Activated naive CD8-positive, alpha-beta T cell treated with anti-CD3 and anti-CD28 coated beads for 36 hours (primary cell): ENCODE measurements at places on chromosomes 5 and 9.

GRCh38 chr5:163880302-163880701, 374.9 kb downstream of the MAT2B start:
- no peak for DNase-seq

GRCh38 chr9:123741214-123741613, 188.7 kb downstream of the DENND1A start:
- no peak for DNase-seq

DNA sequence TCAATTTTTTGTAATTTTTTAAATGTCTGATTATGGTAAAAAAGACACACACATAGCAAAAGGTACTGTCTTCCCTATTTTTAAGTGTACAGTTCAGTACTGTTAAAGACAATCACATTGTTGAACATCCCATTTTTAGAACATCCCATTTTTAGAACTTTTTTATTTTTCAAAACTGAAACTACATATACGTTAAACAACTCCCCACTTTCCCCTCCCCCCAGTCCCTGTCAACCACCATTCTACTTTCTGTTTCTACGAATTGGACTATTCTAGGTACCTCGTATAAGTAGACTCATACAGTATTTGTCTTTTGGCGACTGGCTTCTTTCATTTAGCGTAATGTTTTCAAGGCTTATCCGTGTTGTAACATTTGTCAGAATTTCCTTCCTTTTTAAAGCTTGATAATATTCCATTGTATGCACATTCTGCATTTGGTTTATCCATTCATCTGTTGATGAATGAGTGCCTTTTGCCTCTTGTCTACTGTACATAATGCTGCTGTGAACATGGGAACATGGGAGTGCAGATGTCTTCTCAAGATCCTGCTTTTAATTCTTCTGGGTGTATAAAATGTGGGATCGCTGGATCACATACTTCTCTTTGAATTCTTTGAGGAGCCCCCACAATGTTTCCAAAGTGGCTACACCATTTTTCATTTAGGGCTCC, 154.0 kb downstream of the PIK3R1 start:
- DNase-seq: peak; percentile 46

DNA sequence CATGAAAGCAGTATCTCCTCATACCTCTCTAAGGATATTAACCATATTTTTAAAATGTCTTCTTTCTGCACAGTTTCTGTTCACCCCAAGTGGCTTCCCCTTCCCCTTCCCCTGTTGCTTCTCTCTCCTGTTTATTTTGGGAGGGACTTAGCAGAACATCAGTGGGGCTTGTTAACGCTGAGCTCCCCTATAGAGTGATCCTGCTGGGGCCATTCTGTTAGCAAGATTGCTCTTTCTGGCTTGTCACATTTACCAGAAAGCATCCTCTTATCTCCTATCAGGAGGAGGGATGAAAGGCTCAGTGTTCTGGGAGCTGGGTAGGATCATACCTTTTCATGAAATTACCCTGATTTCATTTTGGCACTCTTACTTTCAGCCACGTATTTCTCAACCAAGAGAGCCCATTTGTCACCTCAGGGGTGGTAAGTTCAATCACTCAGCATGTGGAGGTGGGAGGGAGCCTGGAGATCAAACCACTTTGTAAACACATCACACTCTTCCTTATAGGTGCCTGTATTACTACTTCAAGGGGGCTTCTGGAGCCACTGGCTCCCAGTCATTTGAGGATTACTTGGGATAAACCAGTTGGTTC, 16.7 kb downstream of the NXNL2 start:
- DNase-seq: no peak

GRCh38 chr9:11107196-11107595, 494.4 kb upstream of the PTPRD start:
- DNase-seq: no peak

DNA sequence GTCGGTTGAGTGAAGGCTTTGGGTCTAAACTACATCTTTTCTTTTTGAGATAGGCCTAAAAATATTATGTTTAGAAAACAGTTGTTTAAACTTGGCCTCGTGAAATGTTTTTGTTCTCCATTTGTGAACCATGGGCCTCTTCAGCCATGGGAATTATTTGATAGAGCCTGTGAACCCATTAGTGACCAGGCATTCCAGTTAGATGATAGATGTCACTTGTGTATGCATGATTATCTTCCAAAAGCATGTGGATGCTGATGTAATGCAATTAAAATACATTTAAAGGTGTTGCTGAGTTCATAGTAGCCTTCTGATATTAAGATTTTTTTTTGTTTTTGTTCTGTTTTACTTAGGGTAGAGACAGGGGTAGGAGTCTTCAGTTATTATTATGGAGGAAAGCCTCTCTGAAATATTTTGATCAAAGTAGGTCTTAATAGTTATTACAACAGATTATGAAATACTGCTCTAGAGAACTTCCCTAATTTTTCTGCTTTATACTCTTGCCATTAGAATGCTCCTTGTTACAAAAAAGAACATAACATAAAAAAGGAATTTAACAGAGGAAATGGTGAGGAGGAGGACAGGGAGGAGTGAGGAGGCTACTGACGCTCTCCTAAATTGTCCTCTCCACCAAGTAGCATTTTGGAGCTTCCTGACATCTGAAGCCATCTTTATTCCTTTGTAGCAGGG, 32.9 kb downstream of the CPEB4 start:
- DNase-seq: no peak

DNA sequence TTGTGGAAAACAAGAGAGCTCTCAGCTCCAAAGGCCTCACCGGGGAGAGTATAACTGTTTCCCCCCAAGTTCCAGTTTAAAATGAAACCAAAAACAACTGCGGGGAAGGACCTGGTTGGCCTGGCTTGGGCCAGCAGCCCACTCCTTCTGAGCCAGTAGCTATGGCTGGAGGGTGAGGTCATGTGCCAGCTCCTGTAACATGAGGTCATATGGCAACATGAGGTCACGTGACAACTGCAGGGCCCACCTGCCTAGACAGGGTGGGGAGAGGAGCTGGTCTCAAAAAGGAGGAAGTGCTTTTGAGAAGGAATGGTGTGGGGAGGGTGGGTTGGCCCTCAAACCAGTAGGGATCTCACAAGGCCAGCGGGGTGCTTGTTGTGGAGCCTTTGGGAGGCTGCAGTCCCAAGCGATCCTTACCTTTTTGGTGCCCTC, 29.3 kb upstream of the CRB2 start:
- no peak for DNase-seq

DNA sequence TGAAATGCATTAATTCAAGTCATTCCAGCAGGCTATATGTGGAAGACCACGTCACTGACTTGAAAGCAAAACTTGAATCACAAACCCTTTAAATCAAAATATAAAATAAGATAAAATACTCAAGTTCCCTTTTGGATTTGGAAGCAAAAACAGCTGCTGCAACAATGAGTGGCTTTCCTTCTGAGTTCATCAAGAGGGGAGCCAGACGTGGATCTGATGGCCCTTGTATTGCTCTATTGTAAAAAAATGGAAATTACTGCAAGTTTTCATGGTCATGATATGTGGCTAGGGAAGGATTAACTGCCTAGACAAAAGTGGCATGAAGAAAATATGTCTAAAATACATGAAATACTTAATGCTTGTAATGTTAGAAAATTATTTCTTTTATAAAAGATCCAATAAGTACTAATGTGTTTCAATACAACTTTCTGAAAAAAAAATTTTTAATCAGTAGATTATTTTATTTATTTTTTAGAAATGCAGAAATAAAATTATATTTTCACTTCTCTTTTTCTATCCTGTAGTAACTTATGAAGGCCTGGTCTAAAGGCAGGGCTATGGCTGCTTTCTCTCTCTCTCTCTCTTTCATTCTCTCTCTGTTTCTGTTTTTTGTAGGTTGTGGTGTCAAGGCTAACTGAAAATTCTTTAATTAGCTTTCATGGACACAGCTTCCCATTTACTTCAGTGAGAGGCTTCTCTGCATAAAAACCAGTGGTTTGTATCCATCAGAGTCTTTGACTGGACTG, 24.0 kb downstream of the LIX1 start:
- DNase-seq: no peak

GRCh38 chr9:135589596-135590485, 28.3 kb downstream of the PAEP start:
- no peak for DNase-seq

- no peak for DNase-seq
Measured at GRCh38 chr9:25212361-25212760, 465.9 kb downstream of the TUSC1 start.

DNA sequence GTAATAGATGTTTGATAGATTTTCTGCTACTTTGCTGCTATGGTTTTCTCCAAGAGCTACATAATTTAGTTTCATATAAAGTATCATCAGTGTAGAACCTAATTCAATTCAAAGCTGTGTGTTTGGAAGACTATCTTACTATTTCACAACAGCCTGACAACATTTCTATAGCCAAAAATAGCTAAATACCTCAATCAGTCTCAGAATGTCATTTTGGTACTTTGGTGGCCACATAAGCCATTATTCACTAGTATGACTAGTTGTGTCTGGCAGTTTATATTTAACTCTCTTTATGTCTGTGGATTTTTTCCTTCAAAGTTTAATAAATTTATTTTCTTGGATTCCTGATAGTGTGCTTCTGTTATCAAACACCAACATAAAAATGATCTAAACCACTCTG, 35.1 kb upstream of the CCDC152 start:
- DNase-seq: no peak

DNA sequence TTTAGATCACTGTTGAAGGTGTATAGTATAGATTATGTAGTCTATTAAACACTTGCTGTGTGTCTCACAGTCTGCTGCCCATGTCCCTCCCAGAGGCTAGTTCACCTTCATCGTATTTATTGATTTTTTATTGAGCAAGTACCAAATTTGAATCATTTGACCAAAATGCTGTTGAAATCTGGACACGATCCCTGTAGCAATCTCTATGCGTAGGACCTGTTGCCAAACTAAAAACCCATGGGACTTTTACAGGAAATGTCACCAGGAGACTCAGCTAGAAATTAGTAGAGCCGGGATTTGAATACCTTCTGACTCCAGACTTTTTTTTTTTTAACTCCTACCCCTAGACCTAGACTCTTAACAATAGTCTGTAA, 17.5 kb downstream of the SLC31A1 start:
- no peak for DNase-seq

DNA sequence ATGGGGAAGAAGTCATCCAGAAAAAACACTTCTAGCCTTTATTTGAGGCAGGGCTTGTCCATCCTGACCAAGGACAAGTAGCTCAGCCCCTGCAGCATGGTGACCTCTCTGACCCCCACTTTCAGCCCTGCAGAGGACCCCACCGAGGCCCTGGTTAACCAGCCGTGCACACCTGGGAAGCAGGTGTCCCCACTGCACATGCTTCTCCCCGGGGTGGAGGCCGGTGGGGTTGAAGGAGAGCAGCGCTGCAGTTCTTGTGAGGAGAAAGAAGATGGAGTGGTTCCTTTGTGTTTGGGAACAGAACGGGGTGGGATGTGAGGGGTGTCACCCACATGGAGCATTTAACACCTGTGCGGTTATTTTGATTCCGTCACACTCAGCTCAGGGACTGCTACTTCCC, 21.1 kb upstream of the ZBTB34 start:
- DNase-seq: no peak

- no peak for DNase-seq
Measured at GRCh38 chr5:171571663-171572062, 152.2 kb downstream of the FGF18 start.

- no peak for DNase-seq
Measured at GRCh38 chr9:69137311-69137710, 36.8 kb upstream of the TJP2 start.

DNA sequence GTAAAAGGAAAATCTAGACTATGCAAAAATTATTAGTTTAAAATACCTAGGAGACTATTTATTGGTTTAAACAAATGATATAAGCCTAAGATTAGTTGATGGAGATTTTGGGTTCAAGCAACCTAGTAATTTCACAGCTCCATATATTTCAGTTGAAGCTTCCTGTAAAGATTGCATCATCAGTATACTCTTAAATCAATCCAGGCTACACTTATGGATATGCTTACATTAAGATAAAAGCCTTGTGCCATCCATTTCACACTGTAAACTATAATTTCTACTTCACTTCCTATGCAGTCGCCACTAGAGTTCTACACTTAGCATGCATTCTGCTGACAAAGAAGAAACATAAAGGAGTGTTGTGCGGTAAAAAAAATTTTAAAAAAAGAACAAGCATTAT, 7.3 kb upstream of the LIX1 start:
- no peak for DNase-seq

DNA sequence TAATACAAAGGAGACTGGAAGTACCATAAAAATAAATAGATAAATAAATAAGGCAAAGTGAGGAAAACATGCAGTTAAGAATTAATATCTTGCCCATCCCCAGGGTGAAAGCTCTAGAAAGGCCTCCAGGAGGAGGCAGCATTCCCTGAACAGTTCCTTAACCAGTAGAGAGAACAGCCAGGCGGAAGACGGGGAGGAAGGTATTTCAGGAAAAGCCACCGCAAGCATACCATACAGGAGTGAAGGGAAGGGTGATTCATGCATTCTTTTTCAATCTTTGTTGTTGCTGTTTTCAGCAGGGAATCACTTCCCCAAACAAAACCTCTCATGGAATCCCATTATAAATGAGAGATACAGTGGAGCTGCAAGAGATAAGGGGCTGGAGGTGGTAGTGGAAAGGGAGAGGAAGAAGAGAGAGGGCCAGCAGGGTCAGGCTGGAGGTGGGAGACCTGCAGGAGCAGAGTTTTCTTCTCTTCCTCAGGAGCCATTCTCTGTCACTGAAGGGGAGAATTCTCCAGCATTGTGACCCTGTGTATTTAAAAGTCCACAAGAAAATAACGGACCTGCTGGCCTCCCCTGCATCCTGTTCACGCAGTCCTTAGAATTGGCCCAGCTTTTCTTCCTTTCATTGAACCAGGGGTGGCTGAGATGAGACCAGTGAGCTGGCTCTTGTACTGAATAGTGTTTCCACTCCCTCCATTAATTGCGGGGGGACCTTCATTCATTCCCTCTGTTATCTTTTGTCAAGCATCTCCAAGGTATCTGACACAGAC, 255.9 kb downstream of the FAM114A2 start:
- no peak for DNase-seq

- DNase-seq: no peak
Measured at GRCh38 chr5:128427921-128428320, 110.1 kb downstream of the FBN2 start.

DNA sequence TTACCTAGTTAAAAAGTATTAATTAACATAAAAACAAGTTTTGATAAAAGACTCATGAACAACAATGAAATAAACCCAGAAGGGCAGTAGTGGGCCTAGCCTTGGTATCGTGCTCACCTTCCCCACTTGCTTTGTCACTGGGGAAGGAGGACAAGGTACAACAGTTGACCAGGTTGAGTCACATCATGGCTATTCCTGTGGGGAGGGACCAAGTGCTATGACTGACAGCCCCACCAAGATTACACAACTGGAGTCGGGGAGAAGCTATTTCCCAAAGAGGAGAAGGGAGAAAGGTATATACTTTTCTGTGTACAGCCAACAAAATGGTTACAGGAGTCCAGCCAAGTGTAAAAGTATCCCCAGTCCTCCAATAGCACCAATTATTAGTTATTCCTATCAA, 251.3 kb upstream of the RFX3 start:
- DNase-seq: no peak
